Dorsolateral prefrontal cortex (tissue), 122 donors: ENCODE measurements at places on chromosomes 1 and 21.

DNA sequence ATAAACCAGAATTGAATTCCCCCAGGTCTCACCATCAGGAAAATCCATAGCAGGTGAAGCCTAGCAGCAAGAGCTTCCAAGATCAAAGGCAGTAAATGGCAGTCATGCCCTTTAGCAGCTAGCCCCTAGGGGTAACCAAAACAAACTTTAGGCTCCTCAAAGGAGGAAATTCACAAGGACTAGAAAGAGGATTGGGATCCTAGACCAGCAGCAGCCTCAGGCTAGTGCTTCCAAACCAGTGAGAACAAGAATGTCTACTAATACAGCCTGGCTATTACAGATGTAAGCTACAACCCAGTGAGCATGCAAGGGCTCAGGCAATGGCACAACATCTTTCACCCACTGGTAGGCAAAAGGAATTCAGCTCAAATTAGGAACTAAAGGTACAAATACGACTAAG, 11.1 kb upstream of the RIMKLA start:
- DNase-seq = no peak

DNA sequence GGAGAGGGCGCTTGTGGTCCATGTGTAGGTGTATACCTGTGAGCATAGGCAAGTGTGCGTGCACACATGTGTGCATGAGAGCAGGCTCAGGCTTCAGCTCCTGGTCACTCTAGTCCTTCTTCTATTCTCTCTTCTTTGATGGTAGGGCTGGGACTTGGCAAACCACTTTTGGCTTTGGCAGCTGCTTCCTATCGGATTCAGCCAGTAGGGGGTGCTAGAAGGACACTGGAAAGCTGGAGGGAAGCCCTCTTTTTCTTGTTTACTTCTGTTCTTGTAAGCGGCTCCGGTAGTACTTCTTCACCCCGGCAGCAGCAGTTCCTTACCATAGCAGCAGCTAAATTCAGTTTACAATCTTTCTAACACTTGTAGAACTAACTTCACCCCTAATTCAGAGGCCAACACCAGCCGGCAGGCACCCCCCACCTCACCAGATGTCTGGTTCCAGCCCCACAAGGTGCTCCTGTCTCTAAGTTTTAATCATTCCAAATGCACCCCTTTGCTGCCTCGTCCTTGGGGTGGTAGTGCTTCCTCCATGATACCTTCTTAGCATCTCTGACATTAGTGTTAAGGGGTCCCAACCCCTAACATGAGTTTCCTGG, 25.1 kb downstream of the NENF start:
- DNase-seq = no peak

GRCh38 chr1:23576338-23577055, 17.2 kb upstream of the ID3 start:
- DNase-seq = no peak

- DNase-seq = no peak
Measured at GRCh38 chr1:30682396-30683275, 40.7 kb downstream of the MATN1 start.

GRCh38 chr1:73839922-73840321, 358.1 kb downstream of the LRRIQ3 start:
- DNase-seq = no peak

- no peak for DNase-seq
Measured at GRCh38 chr1:55490547-55490946, 275.4 kb upstream of the USP24 start.

- no peak for DNase-seq
Measured at GRCh38 chr1:170030212-170030611, 44.3 kb downstream of the KIFAP3 start.

- DNase-seq = no peak
Measured at GRCh38 chr1:70542856-70543255, 131.8 kb downstream of the CTH start.

GRCh38 chr1:153475282-153475681, 14.8 kb upstream of the S100A7 start:
- DNase-seq = no peak
